ENCODE measurements at places on chromosomes 3 and 15.

- DNase-seq = no peak
These were observed 932 bp upstream of the PLCD1 start for GRCh38 chr3:38030126-38031021.

GRCh38 chr3:81105789-81106488, 655.5 kb downstream of the GBE1 start:
- no peak for DNase-seq

GRCh38 chr3:35744419-35744818, 105.1 kb downstream of the ARPP21 start:
- no peak for DNase-seq

DNA sequence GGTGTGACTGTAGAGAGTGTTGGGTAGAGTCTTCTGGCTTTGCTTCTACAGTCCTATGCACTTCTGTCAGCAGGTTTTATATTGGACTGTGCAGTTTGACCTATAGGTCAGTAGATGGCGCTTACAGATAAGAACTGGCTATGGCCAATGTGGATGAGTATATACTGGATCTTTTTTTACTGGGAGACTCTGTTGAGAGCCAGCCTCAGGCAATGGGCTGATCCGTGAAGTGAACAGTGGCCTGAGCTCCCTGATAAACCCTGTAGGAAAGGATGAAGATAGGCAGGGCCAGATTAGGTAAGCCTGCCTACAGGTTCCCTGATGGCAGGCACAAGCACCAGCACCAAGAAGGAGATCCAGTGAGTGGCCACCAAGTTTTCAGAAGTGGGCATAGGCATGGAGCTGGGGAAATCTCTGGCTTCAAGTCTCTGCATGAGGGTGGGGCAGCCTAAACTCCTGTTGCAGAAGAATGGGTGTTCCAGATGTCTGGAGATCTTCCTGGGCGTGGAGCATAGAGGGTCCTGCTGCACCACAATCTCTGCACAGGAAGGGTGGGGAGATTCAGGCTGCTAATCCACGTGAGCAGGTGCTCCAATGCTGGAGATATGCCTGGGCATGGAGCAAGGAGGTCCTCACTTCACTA, 326.0 kb upstream of the SGO1 start:
- no peak for DNase-seq

- no peak for DNase-seq
These were observed 158.8 kb downstream of the PDZRN3 start for GRCh38 chr3:73465926-73466325.

- peak; percentile 39 for DNase-seq
These were observed 1.1 kb upstream of the TLNRD1 start for GRCh38 chr15:80999623-81000036.

GRCh38 chr3:85037203-85037602, 78.4 kb downstream of the CADM2 start:
- no peak for DNase-seq

DNA sequence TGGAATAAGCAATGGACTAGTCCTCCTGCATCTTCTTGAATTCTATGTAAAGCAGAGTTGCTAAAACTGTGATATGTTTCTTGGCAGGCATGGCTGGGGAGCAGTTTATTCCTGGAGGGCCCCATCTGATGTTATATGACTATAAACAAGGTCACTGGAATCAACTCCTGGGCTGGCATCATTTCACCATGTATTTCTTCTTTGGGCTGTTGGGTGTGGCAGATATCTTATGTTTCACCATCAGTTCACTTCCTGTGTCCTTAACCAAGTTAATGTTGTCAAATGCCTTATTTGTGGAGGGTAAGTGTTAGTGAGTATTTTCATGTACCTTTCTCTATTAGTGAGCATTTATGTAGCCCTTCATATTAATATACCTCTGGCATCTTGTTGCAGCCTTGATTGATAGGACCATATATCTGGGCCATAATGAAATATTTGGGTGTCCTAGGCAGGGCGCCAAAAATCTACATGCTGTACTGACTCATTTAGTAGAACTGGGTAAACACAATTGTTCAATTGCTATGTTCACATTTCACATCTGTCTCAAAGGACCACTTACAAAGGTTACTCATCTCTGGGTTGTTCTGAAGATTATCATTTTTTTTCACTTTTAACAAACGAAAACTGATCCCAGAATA, 52.6 kb upstream of the ADGRG7 start:
- DNase-seq = no peak

DNA sequence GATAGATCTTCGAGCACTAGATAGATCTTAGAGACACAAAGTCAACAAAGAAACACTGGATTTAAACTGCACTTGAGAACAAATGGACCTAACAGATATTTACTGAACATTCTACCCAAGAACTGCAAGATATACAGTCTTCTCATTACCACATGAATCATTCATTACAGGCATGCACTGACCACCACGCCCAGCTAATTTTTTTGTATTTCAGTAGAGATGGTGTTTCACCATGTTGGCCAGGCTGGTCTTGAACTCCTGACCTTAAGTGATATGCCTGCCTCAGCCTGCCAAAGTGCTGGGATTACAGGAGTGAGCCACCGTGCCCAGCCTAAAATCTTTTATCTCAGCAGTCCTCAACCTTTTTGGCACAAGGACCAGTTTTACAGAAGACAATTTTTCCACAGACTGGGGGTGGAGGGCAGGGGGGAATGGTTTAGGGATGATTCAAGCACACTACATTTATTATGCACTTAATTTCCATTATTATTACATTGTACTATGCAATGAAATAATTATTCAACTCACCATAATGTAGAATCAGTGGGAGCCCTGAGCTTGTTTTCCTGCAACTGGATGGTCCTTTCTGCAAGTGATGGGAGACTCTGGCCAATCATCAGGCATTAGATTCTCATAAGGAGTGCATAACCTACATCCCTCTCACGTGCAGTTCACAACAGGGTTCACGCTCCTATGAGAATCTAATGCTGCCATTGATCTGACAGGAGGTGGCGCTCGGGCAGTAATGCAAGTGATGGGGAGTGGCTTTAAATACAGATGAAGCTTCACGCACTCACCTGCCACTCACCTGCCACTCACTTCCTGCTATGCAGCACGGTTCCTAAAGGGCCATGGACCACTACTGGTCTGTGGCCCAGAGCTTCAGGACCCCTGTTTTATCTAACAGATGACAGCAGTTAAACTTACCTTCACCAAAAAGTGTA, 21.7 kb downstream of the CSNK1G1 start:
- no peak for DNase-seq

DNA sequence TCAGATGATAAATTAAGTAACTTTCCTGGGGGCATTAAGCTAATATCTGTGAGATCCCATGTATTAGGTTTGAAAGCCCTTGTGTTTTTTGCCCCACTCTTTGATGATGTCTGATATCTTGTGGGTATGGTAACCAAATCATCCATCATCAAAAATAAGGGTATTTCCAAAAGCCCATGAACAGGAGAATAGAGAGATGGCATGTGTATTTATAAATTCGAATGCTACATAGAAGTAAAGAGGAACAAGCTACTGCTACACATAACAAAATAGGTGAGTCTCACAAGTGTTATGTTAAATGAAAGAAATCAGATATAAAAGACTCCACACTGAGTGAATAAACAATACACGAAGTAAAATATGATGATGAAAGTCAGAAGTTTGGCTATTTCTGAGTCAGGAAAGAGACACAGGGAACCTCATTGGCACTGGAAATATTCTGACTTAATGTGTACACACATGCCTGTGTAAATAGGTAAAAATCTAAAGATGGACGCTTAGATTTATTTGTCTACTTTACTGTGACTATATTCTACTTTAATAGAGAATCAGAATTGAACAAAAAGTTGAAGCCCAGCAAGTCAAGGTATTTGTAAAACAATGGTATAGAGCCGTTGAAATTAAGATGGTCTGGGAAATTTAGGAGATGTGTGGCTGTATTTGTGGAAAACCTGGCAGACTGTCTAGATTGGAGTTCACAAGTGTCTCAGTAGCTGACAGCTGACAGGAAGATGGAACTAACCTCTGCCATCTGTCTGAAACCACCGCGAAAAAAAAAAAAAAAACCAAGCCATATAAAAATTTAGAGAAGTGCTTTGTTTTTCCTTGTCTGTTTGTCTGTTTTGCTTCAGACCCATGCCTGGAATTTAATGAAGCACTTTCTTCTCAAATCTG, 111.0 kb upstream of the TGFBR2 start:
- no peak for DNase-seq

DNA sequence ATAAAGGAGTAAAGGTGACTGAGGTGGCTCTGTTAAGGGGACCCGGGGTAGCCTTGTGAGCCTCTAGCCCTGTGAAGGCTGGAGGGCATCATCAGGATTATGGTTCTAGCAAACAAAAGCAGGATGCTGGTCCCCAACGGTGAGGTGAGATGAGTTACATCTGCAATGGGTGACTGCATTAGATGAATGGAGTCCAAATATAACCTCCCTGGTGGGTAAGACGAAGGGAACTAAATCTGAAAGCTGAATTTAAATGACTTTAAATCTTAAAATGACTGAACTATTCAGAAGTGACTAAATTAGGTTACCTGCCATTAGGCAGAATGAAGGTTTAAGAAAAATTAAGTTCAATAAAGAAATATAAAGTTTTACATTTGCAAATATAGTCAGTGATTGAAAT, 4.6 kb upstream of the HLTF start:
- no peak for DNase-seq

- no peak for DNase-seq
These were observed 2.7 kb downstream of the RYR3 start for GRCh38 chr15:33313491-33313890.

- no peak for DNase-seq
These were observed 29.8 kb downstream of the PCSK6 start for GRCh38 chr15:101459579-101460300.

- no peak for DNase-seq
These were observed 112.5 kb upstream of the SMAD3 start for GRCh38 chr15:66952756-66953522.

DNA sequence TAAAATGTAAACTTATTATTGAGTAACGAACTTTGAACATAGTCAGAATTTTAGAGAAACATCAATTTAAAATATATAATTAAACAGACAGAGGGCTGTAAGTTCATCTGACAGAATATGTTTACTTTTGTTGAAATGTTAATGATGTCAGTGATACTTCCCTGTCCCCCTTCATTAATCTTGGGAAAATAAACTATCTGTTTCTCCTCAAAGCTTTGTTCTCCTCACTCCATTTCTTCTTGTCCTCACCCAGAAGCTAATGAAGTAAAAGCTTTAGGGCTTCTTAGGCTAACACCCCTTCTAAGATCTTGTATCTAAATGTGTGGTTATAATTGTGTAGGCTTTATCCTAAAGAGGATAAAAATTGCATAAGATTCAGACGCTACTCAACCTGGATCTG, 1031.8 kb downstream of the FHIT start:
- no peak for DNase-seq

DNA sequence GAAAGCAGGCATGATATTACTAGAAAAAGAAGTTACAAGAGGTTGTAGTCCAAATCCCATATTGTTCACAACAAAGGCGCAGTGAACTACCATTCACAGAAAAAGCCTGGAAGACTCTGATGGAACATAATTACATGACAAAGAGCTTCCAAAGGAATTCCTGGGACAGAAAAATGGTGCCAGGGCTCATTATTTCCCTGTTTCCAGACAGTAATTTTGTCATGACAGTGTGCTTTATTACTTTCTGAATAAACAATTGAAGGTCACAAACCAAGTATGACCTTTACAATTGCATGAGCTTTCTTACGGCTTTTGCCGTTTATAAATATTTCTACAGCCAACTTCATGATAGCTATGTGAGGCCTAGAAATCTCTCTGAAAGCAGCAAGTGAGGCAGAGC, 61.0 kb downstream of the CYFIP1 start:
- no peak for DNase-seq

- no peak for DNase-seq
These were observed 122.6 kb downstream of the RAB11A start for GRCh38 chr15:65991721-65992483.

DNA sequence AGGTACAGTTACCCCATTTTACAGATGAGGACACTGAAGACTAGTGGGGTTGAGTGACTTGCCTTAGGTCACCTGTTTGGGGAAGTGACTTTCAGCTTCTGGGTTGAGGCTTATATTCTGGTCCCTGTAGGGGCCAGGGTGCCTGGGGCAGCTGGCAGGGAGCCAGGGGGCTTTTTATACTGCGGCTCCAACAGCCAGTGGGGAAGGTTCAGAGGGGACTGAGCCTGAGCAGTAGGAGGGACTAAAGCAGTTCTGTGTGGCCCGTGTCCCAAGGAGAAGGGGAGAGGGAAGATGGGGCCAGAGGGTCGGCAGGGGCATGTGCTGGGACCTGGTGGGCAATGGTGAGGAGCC, 37.7 kb downstream of the SLC6A6 start:
- no peak for DNase-seq

GRCh38 chr15:28977377-28978010, 91.7 kb downstream of the APBA2 start:
- DNase-seq = no peak

DNA sequence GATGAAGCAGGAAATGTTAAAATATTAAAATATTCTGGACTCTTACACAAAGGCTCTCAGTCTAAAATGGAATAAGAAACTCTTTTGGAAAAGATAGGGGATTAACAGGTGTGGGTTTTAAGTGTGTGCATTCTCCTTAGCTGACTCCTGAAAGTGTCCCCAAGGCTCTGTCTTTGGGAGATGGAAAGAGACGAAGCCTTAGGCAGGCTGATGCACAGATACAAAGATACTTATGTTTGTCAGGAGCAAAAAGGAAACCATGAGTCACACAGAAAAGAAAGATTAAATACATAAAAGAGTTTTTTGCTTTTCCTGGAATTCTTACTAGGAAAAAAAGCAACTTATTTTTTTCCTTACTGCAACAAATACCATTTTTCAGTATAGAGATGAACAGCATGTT, 23.8 kb upstream of the ABI3BP start:
- DNase-seq = no peak

- DNase-seq = peak; percentile 39
These were observed 165.6 kb downstream of the NSMCE3 start for GRCh38 chr15:29103824-29104565.

DNA sequence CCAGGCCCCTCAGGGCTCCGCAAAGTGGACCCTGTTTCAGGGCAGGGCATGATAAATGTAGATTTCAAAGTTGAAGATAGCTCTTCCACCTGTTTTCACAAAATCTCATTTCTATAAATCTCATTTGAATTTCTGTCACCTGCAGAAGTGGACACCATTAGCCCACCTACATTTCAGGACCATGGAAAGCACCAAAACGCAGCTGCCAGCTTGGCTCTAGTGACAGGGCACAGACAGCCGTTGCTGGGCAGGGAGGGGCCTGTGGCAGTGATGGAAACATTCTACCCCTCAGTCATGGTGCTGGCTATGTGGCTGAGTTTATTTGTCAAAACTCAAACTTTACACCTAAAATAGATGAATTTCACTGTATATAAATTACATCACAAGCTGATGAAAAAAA, 40.4 kb downstream of the PRR23E start:
- DNase-seq = no peak

- DNase-seq = no peak
These were observed 11.1 kb downstream of the HCLS1 start for GRCh38 chr3:121649645-121650044.

All from stimulated activated CD4-positive, alpha-beta T cell treated with anti-CD3 and anti-CD28 coated beads, Interleukin-1b, Interleukin-23, amount 100 ng/mL, for 24 hours (primary cell).